ENCODE measurements at places on chromosomes 1 and 21.
A peak's percentile ranks its signal among the peaks of the same experiment; 100 is the strongest.

DNA sequence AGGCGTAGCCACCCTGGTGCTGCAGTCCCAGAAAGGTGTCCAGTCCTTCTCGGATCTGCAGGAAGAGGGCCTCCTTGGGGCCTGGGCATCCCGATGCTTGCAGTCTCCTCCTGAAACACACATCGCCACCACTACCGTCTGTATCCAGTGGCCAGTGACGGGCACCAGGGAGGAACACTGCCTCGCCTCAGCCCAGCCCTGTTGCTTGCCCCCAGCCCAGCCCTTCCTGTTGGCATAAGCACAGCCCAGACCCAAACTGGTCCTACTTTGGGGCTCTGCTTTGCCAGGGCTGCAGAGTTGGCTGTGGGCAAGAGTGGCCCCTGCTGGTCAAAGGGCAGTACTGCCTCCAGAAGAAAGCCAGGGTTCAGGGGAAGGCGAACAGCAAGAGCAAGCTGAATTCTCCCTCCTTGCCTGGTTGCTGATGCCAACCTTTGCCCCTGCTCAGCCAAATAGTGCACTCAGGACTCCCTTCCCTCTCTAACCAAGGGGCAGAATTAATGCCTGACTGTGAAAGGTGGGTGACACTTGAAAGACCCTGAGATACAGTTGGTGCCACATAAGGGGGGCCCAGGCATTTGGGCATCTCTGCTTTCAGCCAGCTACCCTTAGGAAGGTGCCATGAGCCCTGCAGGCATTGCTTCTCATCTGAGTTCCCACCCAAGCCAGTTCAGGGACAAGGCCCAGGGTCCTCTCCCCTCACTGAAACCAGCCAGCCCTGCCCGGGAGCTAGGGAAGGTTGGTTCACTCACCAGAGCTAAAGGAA lies 11.1 kb upstream of the ARHGEF2 start:
- DNase-seq, result peak; percentile 72

- no peak for DNase-seq
These were observed 884.8 kb upstream of the B3GALT2 start for GRCh38 chr1:194071205-194071604.

- DNase-seq, result no peak
These were observed 13.9 kb downstream of the S1PR1 start for GRCh38 chr1:101250656-101251272.

DNA sequence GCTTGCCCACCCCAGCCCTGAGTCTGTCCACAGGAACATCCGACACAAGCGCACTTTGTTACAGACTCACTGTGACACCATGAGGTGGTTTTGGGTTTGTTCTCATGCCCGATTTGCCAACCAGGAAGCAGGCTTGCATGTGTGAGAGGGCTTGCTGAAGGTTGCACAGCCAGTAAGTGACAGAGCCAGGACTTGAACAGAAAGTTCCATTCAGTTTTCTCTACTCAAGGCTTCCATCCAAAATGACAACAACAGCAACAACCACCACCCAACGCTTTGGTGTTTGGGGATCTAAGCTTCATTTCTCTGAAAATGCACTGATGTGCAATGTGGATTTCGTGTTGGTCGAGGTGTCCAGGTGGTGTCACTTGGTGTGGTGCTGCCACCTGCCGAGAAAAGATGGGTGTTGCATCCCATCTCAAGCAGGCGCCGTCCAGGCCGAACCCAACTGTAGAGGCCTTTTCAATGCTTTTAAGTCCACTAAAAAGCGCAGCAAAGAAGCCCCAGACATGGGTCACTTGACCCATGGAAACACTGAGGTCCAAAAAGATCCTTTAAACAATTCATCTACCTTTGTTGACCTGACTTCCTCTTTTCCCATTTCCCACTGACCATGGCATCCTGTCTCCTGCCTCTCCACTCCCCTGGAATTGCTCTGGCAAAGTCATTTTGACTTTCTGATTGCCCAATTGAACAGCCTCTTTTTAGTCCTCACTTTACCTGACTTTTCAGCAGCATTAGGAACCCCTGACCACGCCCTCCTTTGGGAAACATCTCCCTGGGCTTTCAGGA lies 12.2 kb downstream of the CITED4 start:
- peak; percentile 60 for DNase-seq

GRCh38 chr1:185483664-185484450 lies 166.8 kb upstream of the IVNS1ABP start:
- no peak for DNase-seq

- no peak for DNase-seq
These were observed 193.0 kb downstream of the CACNA1E start for GRCh38 chr1:181676269-181676668.

DNA sequence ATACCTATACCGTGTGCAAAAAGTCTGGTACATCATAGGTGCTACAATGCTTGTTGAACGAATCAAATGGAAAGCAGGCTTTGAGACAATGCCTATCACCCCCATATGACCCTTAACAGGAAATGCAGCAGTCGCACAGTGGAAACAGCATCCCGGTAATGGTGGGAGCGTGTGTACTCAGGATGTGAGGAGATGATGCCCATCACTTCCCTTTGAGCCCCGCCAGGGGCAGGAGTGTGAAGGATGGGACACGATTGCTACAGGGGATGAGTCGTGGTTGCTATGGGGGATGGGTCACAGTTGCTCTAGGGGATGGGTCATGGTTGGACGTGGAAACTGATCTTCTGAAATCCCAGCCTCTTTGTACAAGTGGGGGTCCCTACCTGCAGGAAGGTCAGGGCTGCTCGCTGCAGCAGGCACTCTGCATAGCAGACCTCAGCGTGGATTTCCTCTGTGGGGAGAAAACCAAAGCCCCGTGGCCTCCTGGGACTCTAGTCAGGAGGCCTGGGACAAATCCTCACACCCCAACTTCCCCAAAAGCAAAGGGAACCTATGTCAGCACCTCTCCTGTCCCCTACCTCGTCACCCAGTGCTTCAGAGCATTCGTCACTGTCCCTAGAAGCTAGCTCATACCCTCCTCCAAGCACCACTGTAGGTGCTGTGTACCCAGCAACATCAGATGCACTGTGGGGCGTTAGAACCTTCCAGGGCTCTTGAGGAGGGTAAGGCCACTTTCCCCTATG lies 19.3 kb downstream of the TTC39A start:
- no peak for DNase-seq

GRCh38 chr21:14900058-14900457 lies 164.7 kb downstream of the NRIP1 start:
- no peak for DNase-seq

DNA sequence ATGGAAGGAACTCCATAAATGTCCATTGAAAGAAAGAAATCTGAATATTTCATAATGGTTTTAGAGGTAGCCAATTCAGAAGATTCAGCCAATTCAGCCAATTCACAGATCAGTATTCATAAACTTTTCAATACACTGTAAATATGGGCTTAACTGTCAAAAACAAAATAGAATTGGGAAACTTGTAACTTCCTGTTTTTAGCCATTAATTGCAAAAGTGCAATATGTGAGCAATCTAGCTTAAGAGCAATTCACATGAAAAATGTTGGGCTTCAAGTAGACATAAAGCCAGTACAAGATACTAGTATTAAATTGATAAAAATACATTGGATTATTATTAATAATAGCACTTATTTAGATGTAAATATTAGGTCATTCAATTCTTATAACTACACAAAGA lies 27.5 kb upstream of the PLPPR4 start:
- DNase-seq, result no peak

DNA sequence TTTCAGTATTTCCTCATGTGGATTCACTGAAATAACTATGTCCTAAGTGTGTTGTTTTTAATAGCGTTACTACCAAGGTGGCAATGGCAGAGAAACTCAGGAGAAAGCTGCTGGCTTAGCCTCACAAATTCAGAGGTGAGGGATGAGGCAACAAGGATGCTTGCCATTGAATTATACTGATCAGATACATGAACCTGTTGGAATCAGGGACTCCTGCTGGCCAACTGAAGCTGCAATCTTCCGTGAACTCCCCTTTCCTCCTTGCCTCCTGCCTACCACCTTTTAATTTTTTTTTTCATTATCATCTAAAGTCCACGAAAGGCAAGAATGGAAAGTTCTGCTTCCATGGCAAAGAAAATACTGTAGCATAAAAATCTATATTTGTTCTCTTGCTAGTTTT lies 254.7 kb downstream of the NFIA start:
- no peak for DNase-seq

DNA sequence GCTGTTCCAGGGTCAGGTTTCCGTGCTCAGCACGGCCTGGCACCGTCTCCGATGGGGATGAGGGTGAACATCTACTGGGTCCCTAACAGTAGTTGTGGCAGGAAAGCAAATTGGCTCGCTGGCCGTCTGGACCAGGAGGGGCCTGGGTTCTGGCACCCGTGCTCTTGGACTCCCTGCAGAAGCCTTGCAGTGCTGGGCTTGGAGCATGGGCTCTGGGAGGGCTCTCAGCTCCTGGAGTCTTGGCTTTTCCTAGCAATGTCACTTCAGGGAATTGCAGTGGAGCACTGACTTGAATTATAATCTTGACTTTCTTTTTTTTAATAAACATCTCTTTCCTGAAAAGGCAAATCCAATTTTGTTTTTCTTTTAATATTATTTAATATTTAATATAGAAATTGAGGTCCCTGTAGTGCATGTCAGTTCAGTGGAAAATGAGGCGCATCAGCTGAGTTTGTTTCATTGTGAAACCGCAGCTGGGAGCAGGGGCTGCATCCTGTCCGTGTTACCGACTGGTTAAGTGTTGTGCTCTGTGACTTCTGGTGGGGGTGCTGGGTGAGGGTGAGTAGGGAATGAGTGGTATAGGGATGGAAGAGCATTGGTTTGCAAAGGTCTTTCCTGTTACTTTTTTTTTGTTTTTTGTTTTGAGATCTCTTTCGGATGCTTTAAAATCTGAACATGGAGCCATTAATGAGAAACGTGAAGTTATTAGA lies 64.1 kb downstream of the PEX14 start:
- DNase-seq, result no peak

GRCh38 chr1:32703479-32704291 lies 1.1 kb upstream of the SYNC start:
- DNase-seq, result no peak

DNA sequence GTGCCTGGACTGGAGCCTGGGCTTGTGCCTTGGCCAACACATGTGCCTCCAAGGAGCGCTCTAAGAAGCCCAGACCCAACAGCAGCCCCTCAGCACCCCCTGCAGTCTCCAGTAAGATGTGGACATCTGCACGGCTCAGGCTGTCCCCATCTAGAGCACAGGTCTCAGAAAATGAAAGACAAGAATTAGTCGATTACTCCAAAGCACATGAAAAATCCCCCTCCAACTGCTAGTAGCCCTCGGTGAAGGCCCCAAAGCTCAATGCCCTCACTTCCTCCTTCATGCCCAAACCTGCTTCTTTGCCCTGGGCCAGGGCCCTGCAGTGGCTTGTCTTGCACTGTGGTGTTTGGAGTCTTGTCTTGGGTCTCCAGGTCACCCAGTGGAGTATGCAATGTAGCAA lies 21.9 kb upstream of the ERO1B start:
- no peak for DNase-seq

GRCh38 chr1:82246050-82246449 lies 445.3 kb downstream of the ADGRL2 start:
- DNase-seq, result no peak

- no peak for DNase-seq
These were observed 76.8 kb downstream of the PLD5 start for GRCh38 chr1:242447689-242448088.
